ENCODE measurements at places on chromosomes 13 and 19.

- DNase-seq: no peak
Observed at GRCh38 chr13:33186861-33187291, 98.7 kb downstream of the STARD13 start.

GRCh38 chr19:38070573-38070972 lies 153.4 kb downstream of the DPF1 start:
- no peak for DNase-seq

DNA sequence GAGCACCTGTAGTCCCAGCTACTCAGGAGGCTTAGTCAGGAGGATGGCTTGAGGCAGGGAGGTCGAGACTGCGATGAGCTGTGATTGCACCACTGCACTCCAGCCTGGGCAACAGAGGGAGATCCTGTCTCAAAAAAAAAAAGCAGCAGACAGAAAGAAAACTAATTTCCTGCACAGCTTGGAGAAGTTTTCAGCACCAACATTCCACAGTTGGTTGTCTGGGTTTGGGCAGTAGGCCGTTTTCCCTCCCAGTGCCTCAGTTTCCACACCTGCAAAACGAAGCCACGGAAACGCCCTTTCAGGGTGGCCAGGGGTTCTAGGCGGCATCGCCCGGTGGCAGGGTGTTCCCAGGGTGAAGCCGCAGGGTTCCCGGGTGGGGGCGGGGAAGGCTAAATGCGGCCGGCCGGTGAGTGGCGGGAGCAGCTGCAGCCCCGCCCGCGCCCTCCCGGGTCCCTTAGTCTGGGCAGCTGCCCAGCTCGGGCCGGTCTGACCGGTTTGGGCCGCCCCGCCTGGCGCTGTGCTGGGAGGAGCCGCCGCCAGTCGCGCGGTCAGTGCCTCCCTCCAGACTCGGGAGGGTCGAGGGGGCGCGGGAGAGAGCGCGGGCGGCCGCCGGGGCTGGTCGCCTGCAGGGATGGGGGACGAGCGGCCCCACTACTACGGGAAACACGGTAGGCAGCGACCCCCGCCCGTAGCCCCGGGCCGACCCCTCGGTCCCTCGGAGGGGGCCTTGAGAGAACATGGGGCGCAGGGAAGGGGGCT lies at the start of gene SLC44A2:
Gene SLC44A2, plus strand, starts transcription at position 551 of the 759 bp plus-strand sequence. Its CDS starts 81 bp downstream, at position 632.
- DNase-seq: peak; percentile 93

DNA sequence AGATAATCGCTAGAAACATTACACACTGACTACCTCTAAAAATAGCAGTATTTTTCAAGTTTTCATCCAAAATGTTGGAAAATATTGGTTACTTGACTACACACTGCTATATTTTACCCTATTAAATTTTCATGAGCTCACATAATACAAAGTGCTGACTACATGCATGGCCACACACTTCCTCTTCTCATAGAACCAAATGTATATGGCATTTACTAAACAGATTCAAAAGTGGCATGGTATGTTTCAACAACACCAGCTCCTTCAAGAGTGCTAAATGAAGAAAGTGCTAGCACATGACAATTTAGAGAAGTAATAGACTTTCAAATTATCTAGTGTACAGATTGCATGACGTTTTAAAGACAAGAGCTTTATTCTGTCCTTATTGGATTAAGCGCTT lies 780.4 kb upstream of the SLITRK6 start:
- no peak for DNase-seq

GRCh38 chr13:27639186-27639585 lies 17.5 kb downstream of the POLR1D start:
- DNase-seq: no peak

DNA sequence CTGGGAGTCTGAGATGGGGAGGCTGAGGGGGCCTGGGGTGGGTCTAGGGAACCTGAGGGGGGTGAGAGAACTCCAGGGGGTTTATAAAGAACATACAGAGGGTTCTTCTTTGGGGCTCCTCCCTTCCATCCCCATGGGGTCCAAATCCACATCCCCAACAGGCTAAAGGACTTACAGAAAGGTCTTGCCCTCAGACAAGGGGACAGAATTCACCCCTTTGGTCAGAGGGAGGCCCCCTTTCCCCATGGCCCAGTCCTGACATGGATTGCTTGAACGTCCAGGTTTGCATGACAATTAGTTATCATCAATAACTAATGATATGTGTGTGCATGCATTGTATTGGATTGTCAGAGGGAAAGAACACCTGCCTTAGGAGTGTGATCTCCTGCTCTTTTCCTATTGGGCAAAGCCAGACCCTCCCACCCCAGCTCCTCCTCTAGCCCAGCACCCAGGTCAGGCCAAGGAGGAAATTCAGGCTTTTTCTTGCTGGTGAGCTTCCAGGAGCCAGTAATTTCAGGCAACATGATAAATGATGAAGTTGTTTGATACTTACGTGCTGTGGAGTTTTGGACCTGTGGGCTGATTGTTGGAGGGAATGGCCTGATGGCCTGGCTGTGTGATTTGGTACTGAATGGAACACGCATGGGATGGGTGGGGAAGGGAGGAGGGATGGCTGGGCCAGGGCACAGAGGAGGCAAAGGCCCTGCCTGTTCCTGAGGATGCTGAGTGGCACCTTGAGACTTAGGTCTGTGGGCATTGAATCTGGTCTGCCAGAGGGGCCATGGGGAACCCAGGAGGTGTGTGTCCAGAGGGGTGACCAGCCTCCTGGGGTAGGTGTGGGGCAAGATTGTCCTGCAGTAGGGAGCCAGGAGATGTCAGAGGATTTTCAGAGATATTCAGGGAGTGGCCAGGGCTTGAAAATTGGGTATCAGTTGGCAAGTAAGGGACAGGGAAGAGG lies 1.1 kb downstream of the KLHL26 start:
- DNase-seq: no peak

DNA sequence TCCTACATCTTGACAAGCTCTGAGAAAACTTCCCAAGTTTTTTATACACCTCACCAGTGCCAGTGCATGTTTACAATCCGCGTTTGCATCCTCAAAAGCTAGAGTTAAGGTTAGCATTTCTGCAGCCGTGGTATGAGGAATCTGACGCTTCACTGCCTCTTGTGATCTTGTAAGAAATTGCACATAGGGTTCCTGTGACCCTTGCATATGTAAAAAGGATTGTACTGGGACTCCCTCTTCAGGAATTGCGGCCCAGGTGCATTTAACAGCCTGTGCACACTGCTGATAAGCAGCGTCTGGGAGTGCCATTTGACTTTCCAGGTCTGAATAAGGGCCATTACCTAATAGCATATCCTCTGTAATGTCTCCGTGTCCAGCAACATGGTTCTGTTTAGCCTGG lies 15.3 kb downstream of the FPR3 start:
- no peak for DNase-seq

DNA sequence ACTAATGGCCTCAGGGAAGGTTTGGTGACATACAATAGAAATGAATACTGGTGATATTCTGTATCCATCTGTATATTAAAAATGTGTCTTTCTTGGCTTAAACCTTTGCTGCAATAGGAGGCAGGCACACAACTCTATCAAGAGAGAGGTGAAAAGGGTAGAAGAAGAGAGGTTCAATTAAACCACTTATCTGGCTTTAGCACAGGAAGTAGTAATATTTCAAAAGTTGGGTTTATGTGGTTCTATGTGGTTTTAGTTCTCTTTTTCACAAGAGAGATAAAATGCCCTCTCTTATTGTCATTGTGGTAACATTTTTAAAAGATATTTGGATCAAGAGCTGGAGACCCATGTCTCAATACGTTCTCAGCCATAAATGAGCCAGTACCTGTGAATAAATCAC lies 146.2 kb upstream of the FNDC3A start:
- DNase-seq: no peak

- no peak for DNase-seq
Observed at GRCh38 chr19:49888510-49888824, 8.2 kb downstream of the IL4I1 start.

DNA sequence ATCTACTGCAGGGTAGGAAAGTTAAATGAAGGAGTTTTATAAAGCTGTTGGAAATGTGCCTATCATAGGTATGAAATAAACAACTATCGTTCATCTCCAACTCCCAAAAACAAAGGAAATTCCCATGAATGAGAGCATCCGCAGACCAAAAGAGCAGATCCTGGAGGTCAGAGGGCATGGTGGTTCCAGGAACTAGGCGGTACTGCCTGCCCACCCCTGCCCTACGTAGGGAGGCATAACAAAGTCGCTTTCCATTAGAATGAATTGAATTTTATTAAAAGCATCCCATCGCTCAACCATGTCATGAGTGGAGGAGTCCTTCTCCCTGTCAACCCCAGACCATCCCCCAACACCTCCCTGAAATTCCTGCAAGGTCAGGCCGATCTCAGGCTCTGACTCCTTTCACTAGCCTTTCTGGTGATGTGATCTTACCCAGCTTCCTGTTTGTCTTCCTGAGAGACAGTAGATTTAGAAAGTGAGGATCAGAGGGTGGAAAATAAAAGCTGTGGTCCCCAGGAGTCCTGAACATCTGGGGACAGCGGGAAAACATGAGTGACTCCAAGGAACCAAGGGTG lies at the start of gene CLEC4M:
Gene CLEC4M, plus strand, starts transcription at position 525 of the 575 bp plus-strand sequence. Its CDS starts 24 bp downstream, at position 549.
- no peak for DNase-seq

- no peak for DNase-seq
Observed at GRCh38 chr13:82993417-82993816, 888.9 kb downstream of the SLITRK1 start.

DNA sequence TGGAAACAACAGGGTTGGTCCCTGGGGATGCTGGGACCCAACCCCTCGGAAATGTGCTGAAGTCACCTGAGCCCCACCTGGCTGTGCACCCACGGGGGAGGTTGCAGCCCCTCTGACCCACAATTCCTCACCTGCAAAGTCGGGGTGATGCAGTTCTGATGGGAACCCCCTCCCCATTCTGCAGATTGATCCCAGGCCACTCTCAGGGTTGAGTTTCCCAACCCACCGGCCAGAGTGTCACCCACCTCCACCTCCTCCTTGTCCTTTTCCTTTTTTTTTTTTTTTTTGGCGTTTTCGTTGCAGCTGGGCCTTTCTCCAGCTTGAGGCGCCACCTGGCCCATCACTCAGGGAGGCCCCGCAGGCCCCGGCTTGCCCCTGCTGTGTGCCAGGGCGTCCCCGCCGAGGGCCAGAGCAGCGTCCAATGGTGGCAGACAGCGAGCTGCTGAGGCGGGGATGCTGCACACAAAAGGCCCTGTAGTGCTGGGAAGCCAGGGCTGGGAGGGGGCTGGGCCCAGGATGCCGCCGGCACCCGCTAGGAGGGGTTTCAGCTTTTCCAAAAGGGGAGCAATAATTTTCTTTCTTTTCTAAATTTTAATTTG lies 4.6 kb downstream of the PIK3R2 start:
- peak; percentile 81 for DNase-seq

- no peak for DNase-seq
Observed at GRCh38 chr13:58480061-58480460, 848.5 kb downstream of the PCDH17 start.

DNA sequence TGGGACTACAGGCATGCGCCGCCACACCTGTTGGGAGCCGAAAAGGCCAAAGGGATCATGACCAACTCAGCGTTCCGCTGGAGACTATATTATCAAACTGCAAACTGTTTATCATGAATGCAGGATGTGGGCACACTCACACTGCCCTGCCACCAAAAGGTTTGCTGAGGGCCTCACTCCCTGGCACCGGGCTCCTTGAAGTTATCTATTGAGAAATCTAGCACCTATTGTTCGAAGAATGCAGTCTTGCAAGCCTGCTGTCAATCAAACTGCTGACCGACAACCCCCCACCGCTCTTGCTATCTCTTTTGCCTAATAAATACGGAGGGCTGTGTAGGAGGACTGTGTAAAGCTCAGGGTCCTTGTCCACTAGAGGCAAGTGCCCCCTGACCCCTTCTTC lies 5.2 kb upstream of the ZNF836 start:
- no peak for DNase-seq

- no peak for DNase-seq
Observed at GRCh38 chr13:50074843-50075242, 59.6 kb downstream of the KCNRG start.

GRCh38 chr13:99495466-99496183 lies 5.6 kb upstream of the TM9SF2 start:
- no peak for DNase-seq

- DNase-seq: no peak
Observed at GRCh38 chr13:31605076-31605860, 134.1 kb upstream of the RXFP2 start.

DNA sequence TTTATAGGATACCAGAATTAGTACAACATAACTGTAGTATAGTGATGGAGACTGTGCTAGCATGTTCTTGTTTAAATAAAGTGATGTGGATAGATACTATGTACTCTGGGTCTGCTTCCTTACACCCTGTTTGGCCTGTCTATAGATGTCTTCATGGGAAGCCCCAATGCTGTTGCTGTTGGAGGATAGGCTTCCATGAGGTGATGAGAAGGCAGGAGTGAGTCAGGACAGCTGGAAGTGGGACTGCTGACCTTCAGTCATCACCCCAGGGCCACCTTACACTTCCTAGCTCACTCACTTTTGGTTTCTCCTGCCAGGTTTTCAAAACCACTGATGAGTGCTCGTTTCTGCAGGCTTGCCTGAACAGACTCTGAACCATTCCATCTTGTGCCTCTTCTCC lies 4.2 kb downstream of the KCTD4 start:
- no peak for DNase-seq

GRCh38 chr13:102701331-102701730 lies 6.5 kb upstream of the METTL21C start:
- DNase-seq: no peak

GRCh38 chr13:28684257-28684656 lies 25.3 kb downstream of the POMP start:
- no peak for DNase-seq

DNA sequence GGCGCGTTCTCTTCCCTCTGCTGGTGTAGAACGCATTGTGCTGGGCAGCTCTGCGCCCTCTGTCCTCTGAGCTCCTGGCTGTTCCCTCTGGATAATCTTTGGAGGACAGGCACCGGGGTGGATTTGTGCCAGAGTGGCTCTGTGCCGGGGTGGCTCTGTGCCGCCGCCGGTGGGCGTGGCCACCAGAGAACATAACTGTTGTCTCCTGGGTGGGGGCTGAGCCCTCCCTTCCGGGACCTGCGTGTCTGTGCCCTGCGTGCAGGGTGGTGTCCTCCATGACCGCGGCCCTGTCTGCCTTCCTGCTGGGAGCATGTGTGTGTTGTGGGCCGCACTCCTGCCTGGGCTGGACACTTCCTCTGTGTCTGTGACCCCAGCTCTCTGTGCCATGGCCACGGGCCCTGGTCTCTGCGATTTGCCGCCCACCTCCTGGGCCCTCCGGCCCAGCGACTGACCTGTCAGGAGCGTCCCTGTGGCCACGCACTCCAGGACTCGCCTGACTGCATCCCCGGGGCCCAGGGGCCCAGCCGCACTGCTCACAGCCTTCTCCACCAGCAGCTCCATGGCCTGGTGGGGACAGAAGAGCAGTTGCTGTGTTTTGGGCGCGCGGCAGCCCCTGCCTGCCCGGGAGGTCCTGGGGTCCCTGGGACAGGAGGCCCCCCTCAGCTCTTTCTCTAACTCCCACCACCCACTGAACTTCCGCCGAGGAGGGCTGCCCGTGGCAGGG lies 22.4 kb upstream of the MATK start:
- DNase-seq: no peak
